CD4-positive, alpha-beta T cell (primary cell): ENCODE measurements at places on chromosomes 3 and 15.

DNA sequence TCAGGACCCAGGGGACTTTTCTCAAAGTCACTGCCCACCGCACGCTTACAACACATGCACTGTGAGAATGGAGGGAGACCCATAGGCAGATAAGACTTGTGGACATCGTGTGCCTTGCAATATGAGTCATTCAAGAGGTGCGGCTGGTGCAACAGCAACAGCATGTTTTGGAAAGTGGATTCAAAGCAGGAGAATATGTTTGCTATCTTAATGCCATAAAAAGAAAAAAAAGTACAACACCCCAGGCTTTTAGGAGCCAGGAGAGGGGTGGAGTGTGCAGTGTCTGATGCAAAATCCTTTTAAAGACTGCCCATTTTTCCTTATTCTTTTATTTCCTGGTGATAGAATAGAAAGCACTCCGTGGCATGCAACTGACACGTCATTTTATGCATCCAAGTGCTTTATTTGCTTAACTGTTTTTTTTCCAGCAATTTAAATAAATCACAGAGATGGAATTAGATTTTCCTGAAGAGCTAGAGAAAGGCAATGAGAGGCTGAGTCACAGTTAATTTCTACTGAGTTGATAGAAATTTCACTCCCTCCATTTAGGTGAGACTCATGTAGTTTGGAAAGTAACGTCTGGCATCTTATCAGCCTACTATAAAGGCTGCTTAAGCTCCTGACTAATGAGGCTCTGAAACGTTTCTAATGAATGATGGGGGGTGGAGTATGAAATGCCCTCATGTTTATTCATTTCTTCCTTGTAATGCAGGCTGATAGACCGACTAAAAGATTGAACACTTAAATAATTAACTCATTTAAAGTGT, 96.4 kb downstream of the NSUN3 start:
- DNase-seq, result no peak

DNA sequence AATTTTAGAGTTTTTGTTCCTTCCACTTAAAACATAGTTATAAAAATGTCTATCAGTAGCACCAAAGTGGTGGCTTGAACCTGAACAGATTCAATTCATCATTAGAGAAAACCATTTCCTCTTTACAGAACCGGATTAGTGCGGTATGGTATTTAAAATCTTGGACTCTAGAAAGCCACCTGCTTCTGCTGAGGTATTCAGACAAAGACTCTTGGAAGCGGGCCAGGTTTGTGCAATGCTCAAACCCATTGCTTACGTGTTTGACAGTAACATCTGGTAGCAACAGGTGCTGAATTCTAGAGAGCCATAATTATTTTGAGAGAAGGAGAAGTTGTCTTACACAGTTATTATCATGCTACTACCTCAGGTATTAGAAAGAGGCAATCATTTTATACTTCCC, 290.5 kb downstream of the NAALADL2 start:
- DNase-seq, result no peak

GRCh38 chr3:120558771-120559241, 37.3 kb upstream of the NDUFB4 start:
- DNase-seq, result peak; percentile 94

DNA sequence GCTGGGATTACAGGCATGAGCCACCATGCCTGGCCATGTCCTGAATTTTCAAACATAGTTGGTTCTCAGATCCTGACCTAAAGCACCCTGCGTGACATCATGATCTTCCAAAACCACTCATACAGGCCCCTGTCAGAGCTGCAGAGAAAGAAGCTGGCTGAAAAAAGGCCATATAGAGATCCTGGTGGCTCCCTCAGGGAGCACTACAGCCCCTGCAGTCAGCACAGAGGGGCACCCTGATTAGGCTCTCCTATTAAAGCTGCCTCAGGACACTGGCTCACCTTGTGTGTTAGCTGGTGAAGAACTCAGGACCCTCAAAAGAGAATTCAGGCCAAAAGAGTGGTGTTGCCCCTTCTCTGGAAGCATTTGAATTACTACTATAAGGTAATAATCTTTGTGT, 249.7 kb upstream of the MCTP2 start:
- no peak for DNase-seq

- no peak for DNase-seq
Measured at GRCh38 chr15:23565395-23566070, at the start of gene MKRN3. Gene MKRN3, plus strand, starts transcription at chr15:23565674. Its CDS starts 109 bp downstream, at chr15:23565783.

GRCh38 chr3:193342551-193342950, 36.0 kb downstream of the ATP13A5 start:
- DNase-seq, result no peak

DNA sequence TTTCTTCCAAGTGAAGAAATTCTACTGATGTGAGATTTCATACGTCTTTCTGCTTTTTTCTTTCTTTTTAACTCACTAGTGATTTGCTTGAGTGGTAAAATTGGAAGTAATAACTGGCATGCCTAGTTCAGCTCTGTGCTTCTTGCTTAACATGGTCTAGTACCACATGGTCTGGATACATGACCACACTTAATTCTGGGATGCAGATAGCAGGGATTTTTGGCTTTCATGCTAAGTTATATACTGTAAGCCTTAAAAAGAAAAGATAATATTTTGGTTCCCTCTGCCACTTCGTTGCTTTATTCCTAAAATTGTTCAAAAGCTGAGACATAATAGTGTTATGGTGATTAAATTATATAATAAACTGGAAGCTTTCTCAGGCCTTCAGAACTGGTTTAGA, 174.3 kb downstream of the OXSM start:
- no peak for DNase-seq

DNA sequence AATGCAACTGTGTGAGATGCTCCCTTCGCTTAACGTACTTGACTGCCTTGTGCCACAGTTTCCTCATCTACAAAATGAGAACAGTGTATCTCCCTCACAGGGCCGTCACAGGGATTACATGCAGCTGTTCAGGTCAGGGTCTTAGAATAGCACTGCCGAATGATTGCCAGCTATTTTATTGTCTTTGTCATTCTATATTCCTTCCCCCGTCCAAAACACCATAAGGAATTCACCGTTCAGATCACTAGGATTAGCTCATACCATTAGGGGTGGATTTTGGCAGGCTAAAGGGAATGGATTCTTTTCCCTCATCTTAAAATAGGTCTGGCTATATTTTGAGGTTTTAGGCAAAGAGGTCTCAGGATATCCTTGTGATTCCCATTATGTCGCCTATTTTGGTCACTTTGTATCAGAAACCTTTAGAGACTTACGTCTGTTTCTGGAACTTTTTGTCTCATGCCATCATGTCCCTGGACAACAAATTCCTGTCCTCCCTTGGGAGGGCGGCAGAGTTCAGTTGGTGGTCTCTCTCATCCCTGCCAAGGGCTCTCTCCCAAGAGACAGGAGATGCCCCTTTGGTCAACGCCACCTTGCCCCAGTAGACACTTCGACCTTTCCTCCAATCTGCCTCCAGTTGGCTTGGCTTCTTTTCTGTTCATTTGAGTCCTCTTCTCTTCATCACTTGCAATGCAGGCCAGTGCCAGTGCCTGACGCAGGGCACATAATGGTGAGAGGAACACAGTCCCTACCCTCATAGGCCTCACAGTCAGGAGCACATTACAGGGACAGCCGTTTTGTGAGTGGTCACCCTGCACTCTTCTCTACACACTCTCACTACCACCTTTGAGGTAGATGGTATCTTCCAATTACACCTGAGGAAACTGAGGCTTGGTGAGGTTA, 171.6 kb upstream of the BHLHE40 start:
- no peak for DNase-seq
